ENCODE measurements at places on chromosomes 2 and 18.

DNA sequence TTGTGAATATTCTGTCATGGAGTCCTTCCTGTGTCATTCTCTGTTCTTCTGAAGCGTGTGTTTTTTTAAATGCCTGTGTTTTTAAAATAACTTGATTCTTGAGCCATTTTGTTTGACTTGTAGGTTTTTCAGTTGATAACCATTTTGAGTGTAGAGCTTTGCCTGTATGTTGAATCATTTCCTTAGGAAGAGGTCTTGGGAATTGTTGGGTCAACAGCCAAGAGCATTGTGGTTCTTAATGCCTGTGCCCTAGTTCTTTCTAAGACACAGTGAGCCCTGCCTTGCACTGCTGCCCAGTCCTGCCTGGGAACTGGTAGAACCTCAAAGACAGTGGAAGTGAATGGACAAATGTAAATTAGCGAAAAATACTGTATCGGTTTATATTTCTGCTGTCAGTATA, 25.9 kb downstream of the RAB12 start:
- DNase-seq: no peak

DNA sequence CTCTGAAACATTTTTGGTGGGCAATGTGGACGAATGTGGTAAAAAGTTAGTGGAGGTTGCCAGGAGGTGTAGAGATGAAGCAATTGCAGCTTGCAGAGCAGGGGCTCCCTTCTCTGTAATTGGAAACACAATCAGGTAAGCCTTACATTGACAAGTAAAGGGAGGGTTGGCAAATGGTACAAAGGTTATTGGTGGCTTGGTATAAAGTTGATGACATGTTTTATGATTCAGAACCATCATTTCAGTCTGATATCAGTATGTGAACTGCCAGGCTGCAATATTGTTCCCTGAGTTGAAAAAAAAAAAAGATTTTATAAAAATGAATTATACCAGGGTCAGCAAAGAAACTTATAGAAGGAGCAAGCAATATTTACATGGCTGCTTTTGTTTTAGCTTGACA, 14.4 kb upstream of the DLX1 start:
- DNase-seq: no peak

GRCh38 chr18:45008694-45009413, 328.2 kb downstream of the SETBP1 start:
- no peak for DNase-seq

- no peak for DNase-seq
Measured at GRCh38 chr2:54403512-54404238, 52.5 kb upstream of the SPTBN1 start.

GRCh38 chr2:172372436-172372835, 55.0 kb upstream of the ITGA6 start:
- no peak for DNase-seq

GRCh38 chr2:204604061-204604460, 58.8 kb downstream of the PARD3B start:
- no peak for DNase-seq

DNA sequence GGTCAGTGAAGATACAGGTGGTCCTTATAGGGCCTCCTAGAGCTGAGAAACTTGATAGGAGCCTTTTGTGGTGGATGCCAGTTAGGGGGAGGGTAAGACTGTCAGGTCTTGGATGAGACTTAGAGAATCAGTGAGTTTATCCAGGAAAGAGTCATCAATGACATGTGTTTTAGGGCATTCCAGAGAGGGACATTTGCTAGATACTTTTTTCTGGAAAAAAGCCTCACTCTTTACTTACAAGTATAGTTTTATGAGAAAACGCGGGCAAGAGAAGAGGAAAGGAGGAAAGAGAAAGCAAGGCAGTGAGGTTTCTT, 24.5 kb upstream of the MSGN1 start:
- DNase-seq: no peak

GRCh38 chr18:40864846-40865245, 1090.2 kb upstream of the PIK3C3 start:
- no peak for DNase-seq

DNA sequence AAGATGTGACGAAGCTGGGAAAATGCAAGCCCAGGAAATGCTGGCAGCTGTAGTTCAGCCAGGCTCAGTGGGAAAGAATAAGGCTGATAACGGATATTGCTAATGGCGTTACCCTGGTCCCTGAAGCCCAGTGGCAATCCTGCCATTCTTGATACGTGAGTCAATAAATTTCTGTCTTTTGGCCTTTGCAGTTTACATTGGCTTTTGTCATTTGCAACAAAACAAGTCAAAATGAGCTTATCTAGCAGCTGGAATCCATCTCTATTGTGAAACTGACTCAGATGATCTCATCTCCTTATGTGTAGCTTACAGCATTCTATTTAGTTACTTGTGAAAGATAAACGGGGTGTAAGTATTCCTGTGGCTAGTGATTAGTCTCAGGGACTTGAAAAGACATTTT, 43.8 kb downstream of the ARL6IP6 start:
- DNase-seq: no peak

DNA sequence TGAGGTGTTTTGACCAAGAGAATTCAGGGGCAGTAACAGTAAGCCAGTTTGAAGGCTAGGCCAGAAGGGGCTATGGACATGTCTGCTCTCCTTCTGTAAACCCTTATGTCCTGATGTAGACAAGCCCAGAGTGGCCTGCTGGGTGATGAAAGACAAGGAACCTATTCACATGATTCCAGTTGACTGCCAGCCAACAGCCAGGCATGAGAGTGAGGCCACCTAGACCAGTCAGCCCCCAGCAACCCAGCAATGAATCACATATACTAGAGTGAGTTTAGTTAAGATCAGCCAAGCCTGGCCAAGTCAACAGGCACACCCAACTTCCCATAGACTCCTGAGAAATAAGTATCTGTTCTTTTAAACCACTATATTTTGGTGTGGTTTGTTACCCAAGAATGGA, 1889.7 kb upstream of the CELF4 start:
- DNase-seq: no peak

GRCh38 chr2:38323623-38324022, 53.5 kb downstream of the ATL2 start:
- no peak for DNase-seq

Measured in sciatic nerve (tissue), 2 donors.